ENCODE measurements at places on chromosomes 7 and 10.

- DNase-seq: no peak
Observed at GRCh38 chr7:76051840-76052239, 3.9 kb downstream of the MDH2 start.

DNA sequence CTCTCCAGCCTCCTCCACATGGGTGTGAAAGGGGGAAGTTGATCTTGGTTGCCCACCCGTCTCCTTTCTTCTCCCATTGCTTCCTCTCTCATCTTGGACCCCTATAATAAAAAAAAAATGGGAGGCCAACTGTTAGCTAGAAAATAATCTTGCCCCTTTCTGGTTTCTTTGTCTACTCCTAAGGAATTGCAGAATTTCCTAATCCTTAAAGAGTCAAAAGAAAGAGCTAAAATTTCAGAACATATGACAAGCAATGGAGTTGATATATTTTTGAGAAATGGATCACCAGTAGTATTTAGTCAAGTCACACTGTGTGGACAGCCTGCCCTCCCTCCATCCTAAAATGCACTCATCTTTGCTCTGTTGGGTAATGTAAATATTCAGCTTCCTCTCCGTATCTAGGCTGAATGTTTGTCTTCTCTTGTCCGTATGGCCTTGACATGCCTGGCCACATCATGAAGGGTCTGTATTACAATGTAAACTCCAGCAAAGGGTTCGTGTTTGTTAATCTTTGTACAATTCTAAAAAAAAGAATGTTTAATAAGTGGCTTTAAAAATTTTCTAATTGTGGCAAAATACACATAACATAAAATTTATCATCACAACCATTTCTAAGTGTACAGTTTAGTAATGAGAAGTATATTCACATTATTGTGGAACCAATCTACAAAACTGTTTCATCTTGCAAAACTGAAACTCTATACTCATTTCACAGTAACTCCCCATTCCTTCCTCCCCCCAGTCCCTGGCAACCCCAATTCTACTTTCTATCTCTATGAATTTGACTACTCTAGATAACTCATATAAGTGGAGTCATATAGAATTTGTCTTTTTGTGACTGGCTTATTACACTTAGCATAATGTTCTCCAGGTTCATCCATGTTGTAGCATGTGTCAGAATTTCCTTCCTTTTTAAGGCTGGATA is 71.5 kb downstream of the ZNF92 start:
- no peak for DNase-seq

DNA sequence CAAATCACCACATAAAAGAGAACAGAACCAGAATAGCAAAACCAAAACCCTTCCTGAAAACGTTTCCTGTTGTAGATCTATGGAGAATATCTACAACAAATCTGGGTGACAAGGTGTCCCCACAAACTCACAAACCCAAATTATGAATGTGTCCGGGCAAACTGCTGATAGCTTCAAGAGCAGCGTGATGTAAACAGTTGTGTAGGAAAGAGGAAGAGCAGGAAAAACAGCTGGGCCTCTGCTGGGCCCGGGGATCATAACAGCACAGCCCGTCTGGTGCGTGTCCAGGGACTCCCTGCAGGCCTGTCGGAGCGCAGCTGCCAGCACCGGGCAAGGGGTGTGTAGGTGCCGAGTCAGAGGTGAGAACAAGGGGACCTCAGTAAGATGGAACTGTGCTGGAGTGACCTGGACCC is 53.7 kb downstream of the KCNH2 start:
- no peak for DNase-seq

GRCh38 chr7:50558294-50559053 is 6.7 kb downstream of the DDC start:
- DNase-seq: no peak

DNA sequence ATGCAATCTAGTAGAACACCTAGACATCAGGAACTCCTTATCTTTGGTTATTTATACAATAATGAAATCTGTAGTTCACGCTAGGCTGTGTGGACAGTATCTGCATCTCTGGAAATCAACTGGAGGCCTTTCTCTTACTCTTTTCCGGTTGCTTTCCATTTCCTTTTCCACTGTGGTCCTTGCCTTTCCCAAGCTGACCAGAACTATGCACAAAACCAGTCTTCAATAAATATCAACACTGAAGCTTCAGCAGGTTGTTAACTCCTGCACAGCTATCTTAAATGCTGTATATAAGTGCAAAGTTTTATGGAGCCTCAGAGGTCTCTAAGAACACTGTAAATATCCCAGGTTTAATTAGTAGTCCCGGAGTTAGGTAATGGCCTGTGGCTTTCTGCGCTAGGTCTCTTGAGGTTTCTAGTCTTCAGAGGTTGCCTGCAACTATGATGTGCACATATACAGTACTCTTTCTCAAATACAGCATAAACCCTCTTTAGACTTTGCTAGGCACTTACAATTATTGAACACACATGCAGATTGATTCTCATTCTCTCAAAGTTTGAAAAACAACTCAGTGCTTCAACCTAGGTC is 2.4 kb downstream of the KLLN start:
- DNase-seq: no peak

DNA sequence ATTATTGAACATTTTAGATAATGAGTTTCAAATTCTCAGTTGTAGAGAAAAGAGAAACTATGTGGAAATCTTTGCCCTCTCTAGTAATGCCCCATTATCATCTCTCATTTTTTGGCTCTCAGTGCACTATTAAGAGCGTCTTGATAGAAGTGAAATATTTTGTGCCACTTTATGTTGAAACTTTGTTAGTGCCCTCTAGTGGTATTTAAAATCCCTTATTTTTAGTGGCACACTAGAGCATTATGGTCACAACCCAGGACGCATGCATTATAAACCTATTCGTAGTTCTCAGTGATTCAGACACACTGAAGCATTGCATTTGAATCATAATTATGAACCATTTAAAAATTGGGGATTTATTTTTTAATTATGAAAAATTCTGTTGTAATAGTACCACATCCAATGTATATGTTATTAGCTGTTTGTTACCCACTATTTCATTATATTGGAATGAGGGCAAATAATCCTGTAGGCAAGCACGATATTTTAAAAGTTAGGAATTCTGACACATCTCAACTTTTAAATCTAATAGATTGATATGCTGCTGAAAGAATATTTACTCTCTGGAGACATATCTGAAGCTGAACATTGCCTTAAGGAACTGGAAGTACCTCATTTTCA is 21.9 kb downstream of the PDCD4 start:
- no peak for DNase-seq

GRCh38 chr10:116907245-116907987 is 58.1 kb downstream of the ENO4 start:
- no peak for DNase-seq

GRCh38 chr7:149293338-149293737 is 31.3 kb downstream of the ZNF783 start:
- no peak for DNase-seq

GRCh38 chr10:49752584-49752983 is 9.5 kb downstream of the OGDHL start:
- no peak for DNase-seq

- DNase-seq: no peak
Observed at GRCh38 chr7:137930581-137930980, 71.3 kb downstream of the CREB3L2 start.

DNA sequence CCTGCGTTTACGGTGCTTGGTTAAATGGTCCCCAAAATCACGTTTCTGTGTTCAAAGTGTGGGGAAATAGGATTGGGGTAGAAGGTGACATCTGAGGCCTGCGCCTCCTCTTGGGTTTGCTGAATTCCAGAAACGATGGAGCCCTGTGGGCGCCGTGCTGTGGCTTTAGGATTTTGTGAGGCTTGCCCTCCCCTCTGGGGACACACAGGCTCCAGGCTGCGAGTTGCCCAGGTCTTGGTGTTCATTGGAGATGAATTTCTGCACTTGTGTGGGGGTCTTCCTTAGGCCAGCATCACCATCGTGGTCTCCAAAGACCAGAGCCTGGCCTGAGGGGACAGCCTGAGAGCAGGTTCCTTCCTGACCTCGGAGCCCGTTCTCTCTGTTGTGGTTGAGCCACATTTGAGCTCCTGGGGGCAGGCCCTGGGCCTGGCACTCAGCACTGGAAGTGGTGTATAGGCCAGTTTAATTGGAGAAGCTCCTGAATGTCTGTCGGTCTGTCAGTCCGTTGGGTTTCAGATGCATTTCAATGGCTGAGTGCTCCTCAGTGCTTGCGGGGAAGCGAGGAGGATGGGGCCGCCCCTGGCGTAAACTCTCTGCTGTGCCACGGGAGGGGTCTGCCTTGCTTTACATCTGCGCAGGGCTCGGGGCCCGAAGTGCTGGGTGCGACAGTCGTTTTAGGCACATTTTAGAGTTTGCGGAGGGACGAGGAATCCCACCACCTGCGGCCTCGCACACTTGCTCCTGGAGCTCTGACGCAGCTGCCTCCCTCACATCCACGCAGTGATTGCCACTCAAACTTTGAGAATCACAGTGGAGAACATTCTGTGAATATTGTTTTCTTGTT is 71.7 kb downstream of the DNAJB6 start:
- no peak for DNase-seq

DNA sequence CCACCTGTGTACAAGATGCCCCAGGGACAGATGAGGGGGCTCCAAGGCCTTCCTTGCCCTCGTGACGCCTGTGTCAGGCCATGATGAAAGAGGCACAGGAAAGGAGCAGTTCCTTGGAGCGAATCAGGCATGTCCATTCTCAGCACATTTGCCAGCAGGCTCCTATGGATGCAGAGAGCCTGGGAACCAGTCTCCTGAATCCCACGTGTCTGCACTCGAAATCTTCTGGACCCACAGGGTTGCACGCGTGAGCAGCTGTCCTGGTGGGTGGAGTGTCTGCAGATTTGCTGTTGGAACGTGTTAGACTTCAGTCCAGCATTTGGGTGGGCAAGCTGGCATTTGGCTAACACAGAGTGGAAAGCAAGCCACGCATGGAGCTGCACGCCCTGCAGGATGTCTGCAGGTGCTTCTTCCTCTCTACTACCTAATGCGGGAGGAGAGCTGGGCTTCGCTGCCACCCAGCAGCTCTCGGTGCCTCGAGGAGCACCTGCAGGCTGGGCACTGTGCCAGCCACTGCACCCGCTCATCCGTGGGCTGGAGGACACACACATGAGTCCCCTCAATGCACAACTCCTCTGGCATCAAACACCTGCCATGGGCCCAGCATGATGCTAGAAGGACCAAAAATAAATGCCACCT is 140.7 kb downstream of the PAXIP1 start:
- no peak for DNase-seq

DNA sequence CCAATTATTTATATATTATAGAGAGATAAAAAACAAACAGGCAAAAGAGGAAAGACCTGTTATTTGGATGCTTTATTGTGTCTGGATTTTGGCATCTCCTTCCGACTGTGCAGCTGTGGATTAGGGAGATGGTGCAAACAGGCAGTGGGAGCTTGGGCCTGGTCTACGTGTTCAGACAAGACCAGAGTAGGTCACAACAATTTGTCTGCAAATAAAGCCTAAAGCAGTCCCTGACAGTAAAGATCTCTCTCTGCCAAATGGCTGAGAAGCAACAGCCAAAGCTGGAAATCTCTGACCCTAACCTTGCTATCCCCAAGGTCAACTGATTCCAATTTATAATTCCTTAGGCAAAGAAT is 82.0 kb downstream of the ABLIM1 start:
- no peak for DNase-seq

DNA sequence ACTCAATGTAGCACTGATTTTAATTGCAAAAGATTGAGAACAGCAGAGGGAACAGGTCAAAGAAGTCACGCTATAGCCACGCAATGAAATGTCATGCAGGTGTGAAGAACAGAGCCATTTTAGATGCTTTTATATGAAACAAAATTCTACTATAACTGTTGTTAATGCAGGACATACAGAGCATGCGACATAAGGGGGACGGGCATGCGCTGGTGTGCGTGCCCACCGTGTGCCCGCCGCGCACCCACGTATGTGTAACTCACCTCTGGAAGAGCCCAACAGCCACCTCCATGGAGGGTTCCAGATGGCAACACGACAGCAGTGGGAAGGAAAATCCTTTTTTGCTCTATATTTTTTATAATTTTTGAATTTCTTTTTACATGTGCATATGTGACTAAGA is 410.0 kb upstream of the RNF32 start:
- no peak for DNase-seq

DNA sequence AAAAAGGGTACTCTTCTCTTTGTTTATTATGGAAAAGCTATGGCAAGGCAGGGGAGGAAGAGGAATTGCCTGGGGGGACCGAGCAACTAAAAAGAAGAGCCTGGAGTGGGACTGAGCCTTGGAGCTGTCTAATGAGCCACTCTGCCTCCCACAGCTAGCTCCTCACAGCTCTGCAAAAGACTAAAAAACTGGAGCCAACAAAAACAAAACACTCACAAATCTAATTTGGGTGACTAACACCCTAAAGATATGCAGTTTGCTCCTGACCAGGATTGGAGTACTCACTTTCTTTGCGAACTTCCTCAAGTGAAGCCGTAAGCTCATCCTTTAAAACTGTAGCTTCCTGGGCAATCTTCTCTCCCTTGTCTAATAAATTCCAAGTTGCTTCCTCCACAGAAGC is 89.4 kb downstream of the CTNNA3 start:
- DNase-seq: no peak

GRCh38 chr7:63968629-63969028 is 30.0 kb upstream of the ZNF722 start:
- DNase-seq: no peak

DNA sequence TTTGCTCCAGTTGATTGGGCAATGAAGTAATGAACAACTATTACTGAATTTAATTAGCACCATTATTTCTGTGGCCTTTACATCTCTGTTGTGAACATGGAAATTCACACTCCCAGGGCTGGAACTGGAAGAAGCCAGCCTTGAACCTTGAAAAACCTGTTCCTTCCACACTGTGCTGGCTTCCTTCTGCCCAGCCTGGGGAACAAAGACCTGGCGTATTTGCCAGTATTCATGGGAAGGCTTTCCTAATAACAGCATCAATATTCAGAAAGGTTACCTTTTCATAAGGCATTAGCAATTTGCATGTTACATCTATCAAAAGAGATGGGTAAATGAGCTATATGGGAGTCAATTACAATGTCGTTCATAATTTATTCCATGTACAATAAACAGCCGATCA is 1.3 kb downstream of the C10orf90 start:
- DNase-seq: no peak

GRCh38 chr10:15748126-15748525 is 28.4 kb upstream of the ITGA8 start:
- no peak for DNase-seq

DNA sequence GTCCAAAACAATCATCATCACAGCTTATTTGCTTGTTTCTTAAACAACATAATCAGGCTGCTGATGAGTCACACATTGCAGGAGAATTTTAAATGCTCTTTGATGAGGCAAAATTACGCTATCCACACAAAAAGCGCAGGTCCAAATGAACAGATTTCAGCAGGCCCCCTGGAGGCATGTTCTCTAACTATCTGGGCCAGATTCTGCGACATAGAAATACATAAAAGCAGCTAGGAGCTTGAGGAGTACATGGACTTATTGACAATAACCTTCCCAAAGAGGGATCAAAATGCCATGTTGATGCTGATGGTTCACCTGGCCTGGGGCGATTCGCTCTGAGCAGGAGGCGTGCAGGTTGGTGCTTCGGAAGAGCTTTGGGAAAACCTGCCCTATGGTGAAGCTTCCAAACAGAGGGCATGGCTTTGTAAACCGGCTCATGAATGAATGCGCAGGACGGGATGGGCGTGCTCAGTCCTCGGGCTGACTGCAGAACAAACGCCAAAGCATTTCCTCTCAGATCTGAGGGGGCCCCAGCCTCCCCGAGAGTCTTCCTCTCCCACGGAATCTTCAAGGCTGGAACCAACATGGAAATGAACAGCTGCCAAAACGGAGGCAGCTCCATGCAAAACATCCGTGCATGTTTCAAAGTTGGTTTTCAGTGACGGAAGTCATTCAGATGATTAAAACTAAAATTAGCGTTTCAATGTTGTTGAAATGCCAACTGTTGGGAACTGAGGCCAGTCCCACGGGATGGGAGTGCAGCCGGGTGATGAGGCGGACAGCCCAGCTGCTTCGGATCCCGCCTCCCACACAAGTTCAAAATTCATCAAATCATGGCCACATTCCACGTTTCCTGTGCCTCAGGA is 179.6 kb downstream of the TCERG1L start:
- DNase-seq: no peak

Data from activated CD4-positive, CD25-positive, alpha-beta regulatory T cell treated with anti-CD3 and anti-CD28 coated beads, Interleukin-2, amount 50 U/mL, for 16 hours (primary cell).